ENCODE measurements at places on chromosomes 11 and 22. TPM values are rescaled to one million over a fixed set of nuclear protein-coding genes. Genes with fewer than 3 reads are reported as not detected.

Gene PATE4
- total RNA-seq = not detected

Gene FJX1
- total RNA-seq = 11.2 TPM

Gene SHANK3
- total RNA-seq = 6.9 TPM

Gene YPEL1
- 30.5 TPM for total RNA-seq

Gene SEZ6L
- 26.2 TPM for total RNA-seq

GRCh38 chr11:129266536-129266935, 74.4 kb upstream of the ARHGAP32 start:
- DNase-seq = no peak

GRCh38 chr22:26168939-26169314, 335 bp upstream of the SEZ6L start:
- no peak for DNase-seq

GRCh38 chr22:37469416-37470086, 16.6 kb downstream of the MFNG start:
- DNase-seq = no peak

DNA sequence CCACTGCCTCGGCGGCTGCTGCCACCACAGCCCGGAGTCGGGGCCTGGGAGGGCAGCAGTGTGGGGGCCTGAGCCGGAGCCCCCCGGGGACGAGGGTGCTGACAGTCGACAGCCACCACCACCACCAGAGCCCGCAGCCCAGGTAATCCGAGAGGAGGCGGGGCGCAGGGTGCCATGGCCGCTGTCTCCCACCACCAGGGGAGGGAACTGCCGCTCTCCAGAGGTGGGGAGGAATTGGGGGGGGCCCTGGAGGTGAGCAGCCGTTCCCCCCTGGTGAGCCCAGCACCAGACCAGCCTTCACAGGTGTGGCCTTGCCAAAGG, 12.6 kb downstream of the TRIOBP start:
- no peak for DNase-seq

GRCh38 chr11:8092587-8093424, 11.8 kb downstream of the TUB start:
- DNase-seq = no peak

- DNase-seq = no peak
Measured at GRCh38 chr11:44785856-44786607, 59.3 kb downstream of the TSPAN18 start.

DNA sequence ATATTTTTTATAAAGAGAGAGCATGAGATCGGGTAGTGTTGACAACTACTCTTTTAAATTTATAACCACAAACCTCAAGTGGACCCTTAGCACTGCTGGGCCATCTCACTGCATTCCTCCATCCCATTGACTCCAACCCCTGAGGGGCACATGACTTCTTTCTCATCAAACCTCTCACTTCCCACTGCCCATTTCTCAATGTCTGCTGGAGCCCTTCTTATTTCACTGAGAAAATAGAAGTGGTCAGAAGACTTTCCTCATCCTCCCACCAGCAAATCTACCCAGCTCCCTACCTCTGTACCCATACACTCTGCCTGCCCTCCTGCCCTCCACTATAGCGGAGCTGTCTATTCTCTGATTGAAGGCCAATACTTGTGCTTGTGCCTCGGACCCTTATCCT, 370.6 kb upstream of the MPPED2 start:
- DNase-seq = no peak

GRCh38 chr22:40648386-40648785, 11.9 kb upstream of the MRTFA start:
- DNase-seq = no peak

DNA sequence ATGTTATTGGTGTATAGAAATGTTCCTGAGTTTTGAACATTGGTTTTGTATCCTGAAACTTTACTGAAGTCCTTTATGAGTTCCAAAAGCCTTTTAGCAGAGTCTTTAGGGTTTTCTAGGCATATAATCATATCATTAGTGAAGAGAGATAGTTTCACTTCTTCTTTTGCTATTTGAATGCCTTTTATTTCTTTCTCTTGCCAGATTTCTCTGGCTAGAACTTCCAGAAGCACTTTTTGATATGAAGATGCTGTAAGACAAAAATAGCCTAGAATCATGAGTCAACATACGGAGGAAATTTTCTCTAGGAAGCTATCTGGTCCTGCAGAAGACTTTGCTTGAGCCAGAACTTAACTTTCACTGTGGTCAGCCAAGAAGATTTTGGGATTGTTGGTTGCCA, 86.7 kb upstream of the IZUMO1R start:
- DNase-seq = no peak

DNA sequence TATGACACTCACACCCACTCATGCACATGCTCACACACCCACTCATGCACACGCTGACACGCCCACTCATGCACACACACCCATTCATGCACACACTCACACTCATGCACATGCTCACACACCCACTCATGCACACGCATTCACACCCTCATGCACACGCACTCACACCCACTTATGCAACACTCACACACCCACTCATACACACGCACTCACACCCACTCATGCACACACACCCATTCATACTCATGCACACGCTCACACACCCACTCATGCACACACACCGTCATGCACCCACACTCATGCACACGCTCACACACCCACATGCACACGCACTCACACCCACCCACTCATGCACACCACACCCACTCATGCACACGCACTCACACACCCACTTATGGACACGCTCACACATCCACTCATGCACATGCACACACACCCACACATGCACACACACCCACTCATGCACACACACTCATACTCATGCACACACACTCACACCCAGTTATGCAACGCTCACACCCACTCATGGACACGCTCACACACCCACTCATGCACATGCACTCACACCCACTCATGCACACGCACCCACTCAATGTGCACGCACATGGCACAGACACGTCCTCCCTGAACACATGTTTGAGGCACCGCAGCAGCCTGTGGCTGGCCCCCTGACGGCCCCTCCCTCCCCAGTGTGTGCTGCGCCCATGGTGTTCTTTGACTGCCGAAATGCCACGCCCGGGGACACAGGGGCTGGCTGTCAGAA, 17.9 kb downstream of the MUC5AC start:
- no peak for DNase-seq

GRCh38 chr11:68685656-68686380, 1.5 kb downstream of the GAL start:
- DNase-seq = no peak

Data from progenitor cell of endocrine pancreas (in vitro differentiated cells).